ENCODE measurements at places on chromosomes 13 and 19. TPM values are rescaled to one million over a fixed set of nuclear protein-coding genes. Genes with fewer than 3 reads are reported as not detected.

Gene EID2
- polyA plus RNA-seq = 18.8 TPM

Gene LRRC8E
- polyA plus RNA-seq = 2.8 TPM

Gene ZNF772
- 25.2 TPM for polyA plus RNA-seq

Gene KIR3DL2
- not detected for polyA plus RNA-seq

Gene GPR18
- polyA plus RNA-seq = 0.23 TPM

Gene ZNF578
- 5.6 TPM for polyA plus RNA-seq

Gene GPR180
- 8.3 TPM for polyA plus RNA-seq

Gene STAP2
- 31.4 TPM for polyA plus RNA-seq

Gene ZNF570
- polyA plus RNA-seq = 12.0 TPM

Gene OR7D2
- 0.09 TPM for polyA plus RNA-seq

Gene ZNF665
- 10.7 TPM for polyA plus RNA-seq

Gene PGLYRP2
- 0.04 TPM for polyA plus RNA-seq

Gene PCSK4
- polyA plus RNA-seq = 9.8 TPM

Gene UBE2L5
- polyA plus RNA-seq = 0.36 TPM

Gene OR7E24
- polyA plus RNA-seq = not detected

Gene CD37
- 26.6 TPM for polyA plus RNA-seq

Gene C19orf38
- 1.8 TPM for polyA plus RNA-seq

Gene APC2
- 1.9 TPM for polyA plus RNA-seq

Gene ZNF93
- polyA plus RNA-seq = 19.3 TPM

Gene ANGPTL8
- 0.74 TPM for polyA plus RNA-seq

Gene GSX1
- not detected for polyA plus RNA-seq

Gene SIGLEC5
- polyA plus RNA-seq = not detected
